Activated CD8-positive, alpha-beta memory T cell treated with anti-CD3 and anti-CD28 coated beads, Interleukin-2, amount 10 ng/mL, durations not matched to agents 7 days and 5 days (primary cell): ENCODE measurements at places on chromosomes 5 and 9.

DNA sequence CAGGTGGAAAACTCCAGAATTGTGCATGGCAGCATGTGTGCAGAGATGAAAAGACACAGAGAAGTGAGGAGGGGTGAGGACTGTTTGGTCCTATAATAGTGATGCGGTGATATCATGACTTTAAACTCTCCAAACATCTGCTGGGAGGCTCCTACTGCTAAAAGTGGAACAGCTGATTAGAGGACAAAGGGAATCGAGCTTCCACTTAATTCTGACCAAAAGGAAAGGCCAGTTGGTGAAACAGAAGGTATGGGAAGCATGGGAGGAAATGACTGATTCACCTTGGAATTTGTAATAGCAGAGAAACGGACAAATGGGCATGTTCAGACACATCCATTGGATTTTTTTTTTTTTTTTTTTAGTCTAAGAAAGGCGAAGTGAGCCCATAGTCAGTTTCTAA lies 67.5 kb upstream of the MAMDC2 start:
- no peak for DNase-seq

- no peak for DNase-seq
Measured at GRCh38 chr9:135146766-135147473, 59.5 kb downstream of the OLFM1 start.

- DNase-seq, result no peak
Measured at GRCh38 chr9:125444166-125444565, 182.5 kb downstream of the GAPVD1 start.

DNA sequence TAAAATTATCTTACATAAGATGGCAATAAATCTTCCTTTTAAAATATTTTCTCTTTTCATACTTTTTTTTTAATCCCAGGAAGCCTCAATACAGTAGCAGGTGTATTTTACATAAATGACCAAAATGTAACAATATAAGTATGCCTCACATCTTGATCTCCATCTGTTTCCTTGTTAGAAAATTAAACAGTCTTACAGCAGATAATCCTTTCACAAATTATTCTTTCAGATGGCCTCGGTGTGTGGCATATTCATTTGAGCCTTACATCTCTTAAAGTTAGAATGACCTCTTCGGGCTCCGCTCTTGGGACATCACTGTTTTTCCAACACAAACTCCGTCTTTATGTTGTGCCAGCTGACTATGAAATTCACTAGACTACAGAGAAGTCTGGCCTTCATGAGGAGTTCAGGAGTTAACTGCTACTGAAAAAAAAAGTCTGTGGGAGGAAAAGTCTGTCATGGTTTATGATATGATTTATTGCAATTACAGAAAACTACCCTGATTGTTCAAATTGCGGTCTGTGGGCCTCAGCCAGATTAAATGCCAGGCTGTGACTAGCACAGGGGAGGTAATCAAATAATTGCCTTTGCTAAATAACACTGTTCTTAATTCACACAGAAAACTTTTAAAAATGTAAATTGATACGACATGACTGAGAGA lies 292.9 kb upstream of the PUM3 start:
- no peak for DNase-seq

DNA sequence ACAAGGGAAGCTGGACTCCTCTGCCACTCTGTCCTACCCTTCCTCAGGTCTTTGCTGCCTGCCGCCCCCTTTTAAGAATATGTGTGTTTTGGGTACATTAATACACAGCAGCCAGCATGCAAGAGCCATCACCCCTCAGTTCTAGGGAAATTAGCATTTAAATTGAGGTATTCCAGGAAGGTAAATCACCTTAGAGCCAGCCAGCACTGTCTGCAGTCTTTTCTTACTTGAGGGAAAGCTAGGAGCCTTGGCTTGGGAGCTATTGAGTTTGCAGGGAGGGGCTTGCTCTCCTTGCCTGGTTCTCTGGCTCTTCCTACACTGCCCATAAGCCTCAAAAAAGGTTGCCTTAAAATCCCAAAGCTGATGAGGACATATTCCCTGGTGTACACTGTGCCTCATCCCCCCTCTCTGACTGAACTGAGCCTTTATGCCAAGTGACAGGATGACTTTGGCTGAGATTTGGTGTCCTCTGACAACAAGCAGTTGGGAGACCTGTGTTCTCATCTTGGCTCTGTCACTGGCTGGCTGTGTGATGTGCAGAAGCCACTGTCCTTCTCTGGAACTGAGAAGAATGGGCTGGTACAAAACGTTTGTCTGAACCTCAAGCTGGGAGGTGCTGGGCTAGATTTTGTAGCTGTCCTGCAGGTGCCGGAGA lies 54.1 kb downstream of the TRIM32 start:
- no peak for DNase-seq

- no peak for DNase-seq
Measured at GRCh38 chr5:61114441-61114840, 47.8 kb downstream of the SMIM15 start.

- no peak for DNase-seq
Measured at GRCh38 chr5:83377131-83377865, 94.2 kb upstream of the VCAN start.

DNA sequence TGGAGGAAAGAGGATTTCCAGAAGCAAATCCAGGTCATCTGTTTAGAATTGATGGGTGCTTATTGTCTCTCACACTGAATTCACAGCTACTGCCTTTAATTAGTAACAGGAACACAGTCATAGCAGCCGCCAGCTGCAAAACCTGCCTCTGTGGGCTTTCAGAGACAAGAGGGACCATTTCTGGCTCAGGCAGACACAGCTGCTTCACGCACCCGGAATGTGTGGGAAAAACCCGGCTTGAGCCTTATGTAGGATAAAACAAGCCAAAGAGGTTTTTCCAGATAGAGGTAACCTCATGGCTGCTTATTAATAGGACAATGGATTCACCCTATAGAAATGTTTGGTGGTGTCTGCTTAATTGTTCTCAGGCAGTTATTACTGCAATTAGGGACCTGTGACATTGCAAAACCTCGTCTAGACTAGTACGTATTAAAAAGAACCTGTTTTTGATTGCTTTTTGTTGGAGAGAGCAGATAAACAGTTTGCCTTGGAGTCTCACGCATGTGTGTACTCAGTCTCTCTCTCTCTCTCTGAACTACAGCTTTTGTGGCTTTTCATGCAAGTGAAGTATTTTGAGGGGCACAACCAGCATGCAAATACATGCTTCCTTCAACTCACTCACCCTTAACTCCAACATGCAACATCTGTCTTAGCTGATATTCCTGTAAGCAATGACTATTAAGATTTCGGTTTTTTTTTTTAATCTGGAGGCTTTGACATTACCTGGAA lies 302.7 kb downstream of the PLK2 start:
- DNase-seq, result no peak

DNA sequence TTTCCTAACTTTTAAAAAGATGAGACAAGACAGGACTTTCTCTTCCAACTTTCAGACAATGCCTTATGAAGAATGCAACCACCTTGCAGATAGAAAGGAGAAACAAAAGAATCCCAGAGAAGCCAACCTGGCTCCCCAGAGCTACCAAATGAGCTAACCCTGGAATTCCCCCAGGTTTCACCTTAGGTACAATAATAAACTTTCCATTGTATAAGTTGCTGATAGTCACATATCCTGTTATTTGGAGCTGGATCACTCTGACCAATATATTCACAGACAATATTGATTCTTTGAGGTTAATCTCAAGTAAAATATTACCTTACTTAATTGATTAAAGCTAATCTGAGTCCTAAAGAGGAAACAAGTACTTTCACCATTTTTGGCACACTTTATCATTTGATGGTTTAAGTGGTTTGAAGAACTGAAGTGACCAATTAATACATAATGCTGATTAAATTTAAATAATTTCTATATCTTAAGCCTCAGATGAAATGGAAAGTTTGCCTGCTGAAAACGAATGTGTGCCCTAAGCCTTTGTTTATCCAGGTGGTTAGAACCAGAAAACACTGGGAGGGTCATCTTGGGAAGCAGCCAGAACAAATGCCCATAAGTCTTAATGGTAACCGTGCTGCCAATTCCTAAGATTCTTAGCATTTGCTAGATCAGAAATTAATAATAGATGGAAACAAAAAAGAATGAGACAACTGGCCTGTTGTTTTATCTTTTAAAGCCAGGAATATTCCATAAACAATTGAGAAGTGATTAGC lies 159.6 kb upstream of the SLC12A2 start:
- no peak for DNase-seq

DNA sequence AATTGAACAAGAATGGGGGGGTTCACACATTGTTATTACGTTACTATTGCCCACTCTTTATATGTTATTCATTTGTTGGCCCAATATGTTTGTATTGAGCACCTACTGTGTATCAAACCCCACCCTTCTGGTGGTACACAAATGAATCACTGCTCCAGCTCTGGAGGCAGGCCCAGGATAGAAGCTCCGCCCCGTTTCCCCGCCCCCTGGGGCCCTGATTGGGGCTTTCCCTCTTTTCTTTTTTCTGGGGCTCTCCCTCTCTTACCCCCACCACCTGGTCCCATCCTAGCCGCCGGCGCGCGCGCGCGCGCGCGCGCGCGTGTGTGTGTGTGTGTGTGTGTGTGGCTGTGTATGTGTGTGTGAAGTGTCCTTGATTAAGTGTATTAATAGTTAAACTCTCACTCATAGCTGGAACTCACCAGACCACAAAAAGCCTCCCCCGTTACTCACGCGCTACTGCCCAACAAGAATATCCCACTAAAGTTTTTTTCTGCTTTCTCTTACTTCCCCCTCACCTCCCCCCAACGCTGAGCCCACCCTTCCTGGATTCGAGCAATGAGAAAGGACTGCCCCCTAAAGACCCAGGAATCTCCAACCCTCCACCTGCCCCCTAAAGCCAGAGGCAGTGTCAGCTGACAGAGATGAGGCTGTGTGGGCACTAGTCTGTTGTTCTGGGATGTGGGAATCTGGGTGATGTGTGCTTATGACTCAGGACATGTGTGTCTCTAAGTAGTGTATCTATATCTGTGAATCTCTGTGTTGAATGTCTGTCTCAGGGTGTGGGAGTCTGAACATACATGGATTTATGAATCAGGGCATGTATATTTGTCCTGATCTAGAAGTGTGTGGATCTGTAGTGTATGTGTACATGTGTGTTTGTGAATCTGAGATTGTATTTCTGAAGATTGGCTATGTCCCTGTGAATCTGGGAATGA lies 4.0 kb downstream of the CXXC5 start:
- peak; percentile 86 for DNase-seq

DNA sequence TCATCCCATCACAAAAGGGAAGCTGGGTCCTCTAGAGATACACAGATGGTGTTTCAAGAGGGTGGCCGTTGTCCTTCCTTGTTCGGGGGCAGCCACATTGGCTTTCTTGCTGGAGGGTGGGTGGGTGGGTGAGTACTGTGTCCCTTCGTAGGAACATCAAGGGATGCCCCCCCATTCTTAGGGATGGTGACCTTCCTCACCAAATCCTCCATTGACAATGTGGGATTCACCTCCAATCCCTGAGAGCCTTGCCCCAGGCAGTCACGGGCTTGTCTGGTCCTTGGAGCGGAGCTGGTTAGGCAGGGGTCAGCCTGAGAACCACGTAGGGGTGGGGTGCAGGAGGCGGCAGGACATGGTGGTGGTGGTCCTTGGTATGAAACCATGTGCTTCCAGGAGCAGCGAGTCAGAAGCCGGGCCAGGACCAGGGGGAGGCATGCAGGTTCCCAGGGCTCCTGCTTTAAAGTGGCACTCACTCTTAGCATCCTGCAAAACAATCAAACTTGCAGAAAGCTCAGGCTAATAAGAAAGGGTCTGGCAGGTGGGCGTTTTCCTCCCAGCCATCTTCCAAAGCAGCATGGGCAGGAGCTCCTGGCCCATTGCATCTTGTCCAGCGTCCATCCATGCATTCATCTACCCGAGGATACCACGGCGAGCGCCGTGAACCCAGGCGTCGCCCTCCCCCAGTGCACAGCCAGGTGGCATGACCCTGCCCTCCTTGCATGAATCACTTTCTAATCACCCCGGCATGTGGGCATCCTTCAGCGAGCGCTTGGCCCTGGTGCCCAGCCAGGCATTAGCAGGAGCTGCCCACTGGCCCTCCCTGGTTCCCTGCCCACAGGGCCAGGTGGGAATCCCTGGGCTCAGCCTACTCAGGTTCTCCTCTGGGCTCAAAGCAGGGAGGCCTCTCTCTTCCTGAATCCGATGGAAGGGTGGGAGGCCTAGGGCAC lies 76.4 kb downstream of the NTNG2 start:
- DNase-seq, result no peak

DNA sequence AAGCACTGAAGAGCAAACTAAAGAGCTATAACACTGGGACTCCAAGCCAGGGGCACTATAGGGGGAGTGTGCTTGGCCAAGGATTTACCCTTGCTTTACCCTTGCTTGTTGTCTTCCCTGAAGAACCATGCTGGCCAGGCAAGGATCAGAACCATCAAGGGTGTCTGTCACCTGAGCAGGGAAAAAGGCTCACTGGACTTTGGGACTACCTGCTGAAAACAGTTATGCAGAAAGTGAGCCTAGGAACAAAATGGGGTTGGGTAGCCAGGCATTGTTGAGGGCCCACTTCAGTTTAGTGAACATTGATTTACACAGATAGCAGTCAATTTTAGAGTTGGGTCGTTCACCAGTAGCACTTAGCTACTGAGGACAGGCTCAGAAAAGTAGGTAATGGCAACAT lies 8.0 kb upstream of the TMEM171 start:
- DNase-seq, result no peak

DNA sequence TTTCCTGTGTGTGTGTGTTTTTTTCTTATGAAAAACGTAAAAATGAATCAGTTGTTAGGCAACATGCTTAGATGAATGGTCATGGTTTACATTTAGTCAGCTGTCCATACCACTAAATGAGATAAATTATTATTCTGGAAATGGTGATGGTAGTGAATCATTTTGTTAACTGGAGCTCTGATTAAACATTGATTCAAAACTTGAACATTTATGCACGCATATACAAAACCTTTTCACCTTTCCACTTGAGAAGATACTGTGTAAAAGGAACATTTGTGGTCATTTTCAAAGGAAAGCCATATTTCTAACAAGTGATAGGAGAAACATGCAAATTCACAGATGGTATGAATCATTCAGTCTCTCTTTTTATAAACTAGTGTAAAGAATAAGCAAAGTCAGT lies 162.0 kb downstream of the SLC25A46 start:
- no peak for DNase-seq

DNA sequence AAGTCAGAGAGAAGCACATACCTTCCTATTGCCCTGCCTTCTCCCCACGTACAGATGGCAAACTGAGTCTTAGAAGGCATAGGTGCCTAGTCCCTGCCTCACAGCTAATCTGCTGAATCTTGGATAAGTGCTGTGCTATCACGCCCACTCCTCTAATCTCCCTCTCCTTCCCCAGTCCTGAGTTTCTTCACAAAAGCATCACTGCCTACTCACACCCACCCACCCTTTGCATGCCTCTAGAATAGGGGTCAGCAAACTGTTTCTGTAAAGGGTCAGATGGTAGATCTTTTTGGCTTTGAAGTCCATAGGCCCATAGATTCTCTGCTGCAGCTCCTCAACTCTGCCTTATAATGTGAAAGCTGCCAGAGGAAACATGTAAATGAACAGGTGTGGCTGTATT lies 23.2 kb upstream of the JADE2 start:
- DNase-seq, result no peak

- no peak for DNase-seq
Measured at GRCh38 chr9:73118286-73118685, 33.4 kb upstream of the ANXA1 start.

DNA sequence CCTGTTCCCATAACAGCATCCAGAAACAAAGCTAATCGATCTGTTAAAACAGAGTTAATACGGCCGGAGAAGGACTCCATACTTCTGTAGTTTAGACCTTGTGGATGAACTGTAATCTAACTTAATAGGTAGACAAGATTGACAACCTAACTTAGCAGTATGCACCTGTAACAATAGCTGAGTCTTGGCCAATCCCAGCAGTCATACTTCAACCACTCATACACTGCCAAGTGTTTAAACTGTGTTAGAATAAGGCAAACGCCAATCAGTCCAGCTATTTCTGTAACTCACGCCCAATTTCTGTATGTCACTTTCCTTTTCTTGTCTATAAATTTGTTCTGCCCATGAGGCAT lies 33.7 kb upstream of the MACIR start:
- no peak for DNase-seq
